RWPE2 (cell line): ENCODE measurements at places on chromosomes 16 and 17.

DNA sequence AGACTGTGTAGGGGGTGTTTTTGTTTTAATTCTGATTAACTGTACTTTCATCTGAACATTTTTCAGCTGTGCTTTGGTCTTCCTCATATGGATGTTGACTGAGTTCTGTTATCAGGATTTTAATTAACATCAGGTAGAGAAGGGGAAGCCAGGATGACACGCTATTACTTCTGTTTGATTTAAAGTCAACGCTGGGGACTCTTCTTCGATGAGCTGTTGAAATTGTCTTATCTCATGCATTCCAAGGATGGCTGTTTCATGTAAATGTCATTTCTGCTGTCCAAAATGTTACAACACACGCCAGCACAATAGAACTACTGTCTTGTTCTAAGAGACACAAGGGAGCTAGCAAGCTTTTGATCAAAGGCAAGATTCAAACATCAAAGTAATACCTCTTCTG is 263.3 kb upstream of the CDH5 start:
- no peak overlapping the region for H3K27ac ChIP-seq
- peaks cover 10% of the 10 kb centered on the region for H3K4me1 ChIP-seq
- DNase-seq: no peak
- H3K36me3 ChIP-seq: no peaks in the 10 kb centered on the region
- no peak overlapping the region for H3K4me3 ChIP-seq
- H3K27me3 ChIP-seq: no peaks in the 10 kb centered on the region

DNA sequence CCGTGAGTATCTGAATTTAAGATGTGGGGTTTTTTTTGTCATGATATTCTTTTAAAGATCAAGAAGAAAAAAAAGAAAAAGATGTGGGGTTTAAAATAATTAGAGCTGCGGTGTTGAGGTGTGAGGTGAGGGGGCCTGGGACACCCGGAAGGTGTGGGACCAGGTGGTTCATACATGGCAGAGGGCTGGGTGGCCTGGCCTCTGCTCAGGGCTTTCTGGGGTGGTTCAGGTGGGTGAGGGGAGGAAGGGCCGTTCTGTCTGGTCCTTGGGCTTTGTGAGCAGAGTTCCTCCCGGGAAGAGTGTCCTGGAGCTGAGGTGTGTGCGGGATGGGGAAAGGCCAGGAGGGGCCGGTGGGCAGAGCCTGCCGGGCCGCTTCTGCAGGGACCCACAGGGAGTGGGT is 5.0 kb downstream of the PRSS27 start:
- no peak for DNase-seq
- no peak overlapping the region for H3K27ac ChIP-seq
- H3K4me1 ChIP-seq: no peaks in the 10 kb centered on the region
- H3K36me3 ChIP-seq: no peaks in the 10 kb centered on the region
- no peaks in the 10 kb centered on the region for H3K27me3 ChIP-seq

GRCh38 chr17:43553573-43553972 is 7.4 kb upstream of the ETV4 start:
- peaks cover 3% of the 10 kb centered on the region for H3K4me1 ChIP-seq
- H3K4me3 ChIP-seq: no peak overlapping the region

DNA sequence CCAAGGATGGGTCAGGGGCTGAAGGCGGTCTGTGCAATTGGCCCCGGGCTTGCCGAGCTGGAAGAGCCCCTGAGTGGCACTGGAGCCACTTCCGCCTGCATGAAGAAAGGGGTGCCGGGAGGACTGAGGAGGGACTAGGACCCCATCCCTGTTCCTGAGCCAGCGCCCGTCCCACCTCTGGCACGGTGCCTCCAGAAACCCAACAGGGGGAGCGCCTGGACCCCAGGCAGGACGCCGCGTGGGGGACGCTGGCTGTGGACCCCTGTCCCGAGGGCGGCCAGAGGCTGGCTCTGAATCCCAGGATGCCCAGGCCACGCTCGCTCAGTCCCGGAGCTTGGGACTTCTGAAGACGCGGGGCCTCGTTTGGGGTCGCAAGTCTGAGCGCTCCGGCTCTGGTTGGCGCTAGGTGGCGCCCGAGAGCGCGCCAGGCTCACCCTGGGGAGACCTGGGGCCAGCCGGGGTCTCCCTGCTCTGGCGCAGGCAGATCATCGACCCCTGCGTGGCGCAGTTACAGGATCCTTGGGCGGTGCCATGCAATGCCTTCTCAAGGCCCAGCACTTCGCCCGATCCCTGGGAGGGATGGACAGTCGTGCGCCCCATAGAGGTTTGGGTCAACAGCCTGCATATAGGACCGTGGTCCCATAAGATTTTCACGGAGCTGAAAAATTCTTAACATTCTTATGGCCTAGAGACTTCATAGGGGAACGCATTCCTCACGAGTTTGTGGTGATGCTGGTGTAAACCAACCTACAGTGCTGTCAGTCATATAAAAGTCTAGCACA is 58.5 kb upstream of the CREBBP start:
- no peaks in the 10 kb centered on the region for H3K36me3 ChIP-seq
- H3K27ac ChIP-seq: no peak overlapping the region
- no peaks in the 10 kb centered on the region for H3K27me3 ChIP-seq
- peak overlapping the region; percentile 38 for H3K4me3 ChIP-seq
- DNase-seq: peak; percentile 42

- no peak overlapping the region for H3K4me3 ChIP-seq
- no peaks in the 10 kb centered on the region for H3K4me1 ChIP-seq
- H3K27ac ChIP-seq: no peak overlapping the region
- no peaks in the 10 kb centered on the region for H3K27me3 ChIP-seq
- peaks cover 58% of the 10 kb centered on the region for H3K36me3 ChIP-seq
- no peak for DNase-seq
Measured at GRCh38 chr16:13923703-13924298, 3.8 kb downstream of the ERCC4 start.
